ENCODE measurements at places on chromosomes 7 and 10. TPM values are rescaled to one million over a fixed set of nuclear protein-coding genes. Genes with fewer than 3 reads are reported as not detected.

DNA sequence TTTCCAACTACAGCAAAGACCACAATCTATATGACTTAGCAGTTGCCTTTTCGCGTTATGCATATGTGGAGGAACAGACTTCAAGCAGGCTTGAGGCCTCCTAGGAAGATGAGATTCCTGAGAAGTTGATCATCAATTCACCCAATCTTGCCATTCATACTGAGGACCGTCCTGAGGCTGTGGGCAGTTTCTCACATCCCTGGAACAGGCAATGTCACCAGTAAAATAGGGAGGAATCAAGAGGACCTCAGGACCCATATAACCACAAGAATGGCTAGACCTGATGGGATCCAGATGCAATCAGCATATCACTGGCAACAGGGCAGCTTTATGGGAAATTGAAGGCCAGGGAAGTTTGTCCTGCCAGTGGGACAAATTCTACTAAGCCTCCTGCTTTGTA is 17.3 kb downstream of the KDM7A start:
- no peak for DNase-seq

- no peak for DNase-seq
Observed at GRCh38 chr10:22647244-22647643, 67.1 kb downstream of the PIP4K2A start.

MARVELD1 gene
- 37.8 TPM for total RNA-seq

- no peak for DNase-seq
Observed at GRCh38 chr7:4747746-4748145, 27.7 kb upstream of the AP5Z1 start.

- DNase-seq = no peak
Observed at GRCh38 chr10:97063983-97064837, 121.5 kb downstream of the SLIT1 start.

DNA sequence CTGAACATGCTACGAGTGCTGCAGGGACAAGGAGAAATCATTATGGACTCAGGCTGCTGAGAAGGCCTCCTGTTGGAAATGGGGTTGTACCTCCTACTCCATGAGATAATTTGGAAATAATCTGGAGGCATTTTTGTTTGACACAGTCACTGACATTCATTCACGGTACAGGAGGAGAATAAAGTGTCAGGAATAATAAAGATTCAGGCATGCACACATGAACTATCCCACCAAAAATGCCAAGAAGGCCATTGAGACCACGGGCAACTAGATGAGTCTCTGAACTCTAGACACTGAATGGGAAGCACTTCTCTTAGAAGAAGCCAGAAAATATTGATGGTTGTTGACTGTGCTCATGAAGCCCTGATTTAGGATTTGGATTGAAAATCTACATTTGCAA is 220.9 kb upstream of the HABP2 start:
- DNase-seq = no peak

DNA sequence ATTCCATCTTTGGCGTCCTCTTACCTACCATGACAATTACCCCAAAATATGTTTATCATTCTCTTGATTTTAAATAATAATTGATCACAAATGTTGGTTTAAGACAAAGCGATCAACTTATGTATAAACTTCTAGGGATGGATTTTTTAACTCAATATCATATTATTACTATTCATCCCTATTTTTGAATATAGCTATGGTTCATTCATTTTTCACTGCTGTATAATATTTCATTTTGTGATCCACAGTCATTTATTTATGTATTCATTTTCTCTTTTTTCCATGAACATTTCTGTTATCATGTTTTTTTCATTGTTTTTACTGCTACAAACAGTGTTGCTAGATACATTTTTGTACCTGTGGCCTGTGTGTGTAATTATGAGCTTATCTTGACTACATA is 61.3 kb upstream of the MET start:
- no peak for DNase-seq

SLC16A9 gene
- 5.6 TPM for total RNA-seq

ADARB2 gene
- 1.3 TPM for total RNA-seq

- DNase-seq = no peak
Observed at GRCh38 chr10:113333313-113333712, 219.5 kb upstream of the HABP2 start.

DNA sequence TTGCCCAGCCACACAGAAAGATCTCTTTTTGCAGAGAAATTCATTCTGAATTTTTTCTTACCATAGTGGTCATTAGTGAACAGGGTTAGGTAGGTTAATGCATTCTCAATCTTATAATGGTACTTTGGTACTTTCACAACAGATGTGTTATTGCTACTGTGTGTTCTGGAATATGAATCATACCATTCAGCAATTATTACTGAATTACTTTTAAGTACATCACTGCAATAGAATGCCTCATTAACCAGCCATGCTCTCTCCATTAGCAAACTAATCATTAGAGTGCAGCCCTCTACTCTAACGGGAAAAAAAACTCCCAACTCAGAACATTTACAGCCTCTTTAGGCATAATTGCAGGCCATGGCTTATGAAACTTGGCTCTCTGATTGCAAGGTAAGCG is 102.1 kb downstream of the DOCK4 start:
- no peak for DNase-seq

DNA sequence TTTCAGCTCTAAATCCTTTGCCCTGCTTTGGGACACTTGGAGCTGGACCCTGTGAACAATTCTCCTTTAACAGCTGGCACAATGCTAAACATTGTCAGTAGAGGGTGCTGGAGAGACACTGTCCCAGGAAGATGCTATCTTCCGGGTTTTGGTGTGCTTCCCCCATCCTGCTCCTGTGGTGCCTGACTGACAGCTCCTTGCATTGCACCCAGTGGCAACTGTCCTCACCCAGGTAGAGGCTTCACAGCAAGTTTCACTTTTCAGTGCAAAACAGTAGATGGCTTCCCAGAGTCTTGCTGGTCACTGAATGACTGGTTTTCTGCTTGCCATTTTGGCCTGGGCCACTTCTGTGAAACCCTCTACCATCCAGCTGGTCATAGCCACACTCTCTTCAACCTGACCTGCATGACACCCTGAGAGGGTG is 77.3 kb downstream of the CDC14C start:
- DNase-seq = no peak

DNA sequence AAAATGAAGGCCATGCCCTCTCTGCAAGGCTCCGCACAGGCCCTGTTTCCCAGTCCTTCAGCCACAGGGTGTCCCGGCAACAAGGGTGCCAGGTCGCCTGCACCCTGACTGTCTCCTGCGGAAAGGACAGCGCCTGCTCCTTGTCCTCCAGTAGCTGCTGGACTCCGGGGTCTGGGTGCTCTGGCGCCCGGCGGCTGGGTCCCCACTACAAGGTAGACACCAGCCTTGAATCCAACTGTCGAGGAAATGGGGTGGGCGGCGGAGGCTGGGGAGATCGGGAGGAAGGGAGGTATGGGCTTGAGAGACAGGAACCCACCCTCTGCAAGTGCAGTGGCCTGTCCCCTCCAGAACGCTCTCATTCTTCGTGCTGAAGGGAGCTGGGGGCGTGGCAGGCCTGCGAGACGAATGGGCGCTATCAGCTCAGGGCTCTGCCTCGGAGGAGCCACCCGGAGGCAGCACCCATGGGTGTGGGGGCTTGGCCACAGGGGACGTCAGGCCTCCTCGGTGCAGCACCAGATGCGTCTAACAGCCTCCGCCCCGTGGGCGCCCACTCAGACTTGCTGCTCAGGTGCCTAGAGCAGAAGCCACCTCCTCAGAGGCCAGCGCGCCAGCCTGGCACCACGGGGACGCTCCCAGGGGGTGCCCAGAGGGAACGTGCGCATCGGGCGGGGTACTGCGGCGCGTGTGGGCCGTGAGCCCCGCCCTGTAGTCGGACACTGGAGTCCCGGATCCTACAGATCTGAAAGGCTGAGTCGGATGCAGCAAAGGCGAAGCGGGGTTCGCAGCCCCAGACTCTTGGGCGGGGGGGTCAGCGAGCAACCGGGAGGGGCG is 15.6 kb downstream of the ADAM8 start:
- DNase-seq = no peak

MRC1 gene
- 31.0 TPM for total RNA-seq

GRCh38 chr7:94580601-94581000 is 71.0 kb downstream of the CASD1 start:
- DNase-seq = peak; percentile 34

DNA sequence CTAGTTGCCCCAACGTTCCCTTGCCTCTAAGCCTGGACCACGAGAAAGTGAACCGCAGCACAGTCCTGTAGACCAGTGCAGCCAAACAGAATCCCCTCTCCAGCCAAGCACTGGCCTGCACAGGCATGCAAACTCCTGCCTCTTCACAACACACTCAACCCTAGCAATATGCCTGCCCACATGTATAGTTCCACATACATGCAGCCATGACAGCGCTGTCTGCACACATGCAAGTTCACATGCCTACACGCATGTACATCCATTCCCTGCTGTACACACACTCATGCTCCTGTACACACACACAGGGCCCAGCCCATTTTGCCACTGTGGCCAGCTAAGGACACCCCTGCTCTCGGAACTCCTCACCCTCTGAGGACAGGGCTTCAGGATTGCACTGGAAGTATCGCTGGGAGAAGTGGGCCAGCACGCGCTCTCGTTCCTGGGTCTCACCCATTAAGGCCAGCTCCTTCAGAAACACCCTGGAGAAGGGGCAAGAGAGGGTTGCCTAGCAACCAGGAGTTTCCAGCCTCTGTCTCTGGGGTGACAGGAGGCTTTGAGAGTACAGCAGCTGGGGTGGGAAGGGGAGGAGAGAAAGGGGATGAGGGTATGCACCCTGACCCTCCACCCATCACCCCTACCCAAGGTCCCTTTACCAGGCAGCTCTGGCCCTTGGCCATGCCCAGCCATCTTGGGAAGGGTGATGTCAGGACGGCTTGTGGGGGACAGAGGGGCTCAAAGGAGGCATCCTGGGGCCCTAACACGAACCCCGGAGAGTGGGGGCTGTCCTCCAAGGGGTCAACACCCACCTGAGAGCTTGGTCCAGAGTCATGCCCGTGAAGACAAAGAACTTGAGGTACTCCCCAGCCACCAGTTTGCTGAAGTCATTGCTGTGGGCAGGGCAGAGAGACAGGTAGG is 7.0 kb downstream of the PSD start:
- no peak for DNase-seq

TMEM184A gene
- total RNA-seq = 39.8 TPM

GOLGA7B gene
- 3.3 TPM for total RNA-seq

DNA sequence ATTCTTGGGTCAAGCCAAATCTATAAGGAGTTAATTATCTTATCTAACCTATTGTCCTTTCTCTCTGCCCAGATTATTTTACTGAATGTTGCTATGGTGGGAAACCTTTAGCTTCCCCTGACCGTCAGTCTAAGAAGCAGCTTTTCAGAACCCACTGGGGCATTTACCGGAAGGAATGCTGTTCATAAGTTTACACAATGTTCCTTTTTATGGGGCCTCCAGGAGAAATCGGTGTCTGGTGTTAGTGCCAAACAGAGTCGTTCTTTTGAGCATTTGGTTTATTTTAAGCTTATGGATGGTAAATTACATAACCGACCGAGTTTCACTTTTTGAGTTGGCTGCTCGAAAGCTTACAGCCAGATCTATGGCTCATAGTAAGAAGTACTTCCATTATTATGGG is 111.9 kb downstream of the CACNB2 start:
- no peak for DNase-seq

DNA sequence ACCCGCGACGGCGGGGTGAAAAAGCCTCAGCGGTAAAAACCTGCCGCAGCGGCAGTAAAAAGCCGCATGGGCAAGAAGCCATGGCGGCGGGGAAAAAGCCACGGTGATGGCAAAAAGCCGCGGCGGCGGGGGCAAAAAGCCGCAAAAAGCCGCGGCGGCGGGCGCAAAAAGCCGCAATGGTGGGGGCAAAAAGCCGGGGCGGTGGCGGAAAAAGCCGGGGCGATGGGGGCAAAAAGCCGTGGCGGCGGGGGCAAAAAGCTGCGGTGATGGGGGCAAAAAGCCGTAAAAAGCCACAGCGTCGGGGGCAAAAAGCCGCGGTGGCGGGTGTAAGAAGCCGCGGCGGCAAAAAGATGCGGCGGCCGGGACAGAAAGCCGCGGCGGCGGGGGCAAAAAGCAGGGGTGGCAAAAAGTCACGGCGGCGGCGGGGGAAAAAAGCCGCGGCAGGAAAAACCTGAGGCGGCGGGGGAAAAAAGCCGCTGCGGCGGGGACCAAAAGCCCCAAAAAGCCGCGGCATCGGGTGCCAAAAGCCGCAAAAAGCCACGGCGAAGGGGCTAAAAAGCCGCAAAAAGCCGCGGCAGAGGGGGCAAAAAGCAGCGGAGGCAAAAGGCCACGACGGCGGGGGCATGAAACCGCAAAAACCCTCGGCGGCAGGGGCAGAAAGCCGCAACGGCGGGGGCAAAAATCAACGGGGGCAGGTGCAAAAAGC is 488.5 kb downstream of the ZNF33B start:
- no peak for DNase-seq

Measured in mucosa of gallbladder (tissue), 1 donor.